ENCODE measurements at places on chromosomes 2 and 18. TPM values are rescaled to one million over a fixed set of nuclear protein-coding genes. Genes with fewer than 3 reads are reported as not detected.

DNA sequence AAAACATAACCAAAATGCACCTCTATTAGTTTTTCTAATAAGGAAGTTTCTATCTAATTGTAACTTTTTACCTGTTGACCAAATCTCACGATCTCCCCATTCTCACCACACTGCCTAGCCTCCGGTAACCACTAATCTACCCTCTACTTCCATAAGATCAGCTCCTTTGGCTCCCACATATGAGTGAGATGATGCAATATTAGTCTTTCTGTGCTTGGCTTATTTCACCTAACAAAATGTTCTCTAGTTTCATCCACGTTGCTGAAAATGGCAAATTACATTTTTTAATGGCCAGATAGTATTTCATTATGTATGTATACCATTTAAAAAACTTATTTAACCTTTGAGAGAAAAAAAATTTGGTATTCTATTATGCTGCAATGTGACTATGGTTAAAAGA, 379.0 kb upstream of the NXPH2 start:
- DNase-seq = no peak

- no peak for DNase-seq
Observed at GRCh38 chr18:34528177-34528576, 181.9 kb upstream of the DTNA start.

The KLF7 gene
- total RNA-seq = 52.6 TPM

The COL4A4 gene
- 0.41 TPM for total RNA-seq

GRCh38 chr2:150598383-150598782, 110.9 kb upstream of the RND3 start:
- DNase-seq = no peak

The ATRAID gene
- total RNA-seq = 37.5 TPM

DNA sequence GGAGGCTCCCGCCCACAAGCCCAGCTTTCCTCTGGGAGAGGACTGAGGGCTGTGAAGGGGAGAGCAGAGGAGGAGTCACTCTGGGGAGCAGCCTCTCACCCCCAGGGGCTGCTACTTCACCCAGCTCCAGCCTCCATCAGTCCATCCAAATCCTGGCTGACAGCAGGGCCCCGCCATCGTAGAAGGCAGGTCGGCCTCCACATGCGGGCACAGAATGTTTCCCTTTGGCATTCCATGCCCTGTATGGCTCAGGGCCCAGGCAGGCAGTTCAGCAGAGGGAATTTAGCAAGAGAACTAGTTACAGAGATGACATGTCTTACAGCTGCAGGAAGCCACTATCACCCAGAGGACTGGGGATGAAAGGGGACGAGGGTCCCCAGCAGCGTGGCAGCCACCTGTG, 6.4 kb upstream of the ODC1 start:
- DNase-seq = no peak

- no peak for DNase-seq
Observed at GRCh38 chr2:9152975-9153642, 53.5 kb upstream of the ASAP2 start.

GRCh38 chr2:45178854-45179253, 169.6 kb upstream of the SIX2 start:
- no peak for DNase-seq

The SPP2 gene
- not detected for total RNA-seq

DNA sequence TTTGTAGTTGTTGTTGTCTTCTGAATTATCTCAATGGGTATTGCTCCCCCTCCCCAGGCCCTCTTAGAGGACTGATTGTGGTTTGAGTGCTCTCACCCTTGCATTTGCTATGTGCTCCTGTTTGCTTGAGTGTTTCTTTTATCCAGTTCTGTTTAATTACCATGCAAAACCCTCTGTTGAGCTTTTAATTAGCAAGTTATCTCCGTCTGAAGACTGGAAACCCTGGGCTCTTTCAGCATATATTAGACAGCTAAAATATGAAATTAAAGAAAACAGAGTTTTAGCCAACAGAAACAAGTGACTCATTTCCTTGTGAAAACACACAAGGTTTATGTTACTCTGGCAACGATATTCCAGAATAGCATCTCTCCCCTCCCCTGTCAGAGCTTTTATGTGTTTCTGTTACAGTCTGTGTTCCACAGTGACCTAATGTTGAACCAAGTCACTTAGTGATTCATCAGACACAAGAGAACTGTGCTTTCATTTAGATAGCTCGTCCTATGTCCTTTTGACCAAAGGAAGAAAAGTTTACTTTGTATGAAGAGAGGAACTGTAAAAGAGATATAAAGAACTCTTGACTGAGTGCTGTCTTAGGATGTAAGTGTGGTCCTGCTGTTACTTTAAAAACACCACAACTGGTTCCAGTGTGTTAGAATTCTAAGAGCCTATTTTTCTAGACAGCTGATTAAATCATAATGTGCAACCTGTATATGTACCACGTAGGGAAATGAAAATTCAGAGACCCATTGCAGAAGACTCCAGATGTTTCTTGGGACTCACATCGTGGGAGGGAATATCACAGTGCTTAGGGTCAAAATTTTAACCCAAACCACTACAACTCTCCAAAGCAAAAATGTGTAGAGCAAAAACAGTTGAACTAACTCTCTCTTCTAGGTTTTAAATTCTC, 172.8 kb upstream of the RBMS1 start:
- DNase-seq = peak; percentile 30

The ZCCHC2 gene
- 13.5 TPM for total RNA-seq

DNA sequence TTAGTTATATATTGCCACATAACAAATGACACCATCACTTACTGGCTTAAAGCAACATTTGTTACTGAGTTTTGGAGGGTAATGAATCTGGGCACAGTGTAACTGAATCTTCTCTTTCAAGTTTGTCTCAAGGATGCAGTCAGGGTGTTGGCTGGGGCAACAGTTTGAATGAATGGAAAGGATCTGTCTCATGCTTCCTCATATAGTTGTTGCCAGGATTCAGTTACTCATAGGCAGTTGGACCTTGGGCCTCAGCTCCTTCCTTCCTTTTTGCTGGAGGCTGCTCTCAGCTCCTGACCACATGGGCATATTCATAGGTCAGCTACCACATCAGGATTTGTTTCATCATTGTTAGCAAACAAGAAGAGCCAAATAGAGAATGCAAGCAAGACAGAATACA, 466.1 kb upstream of the MC4R start:
- no peak for DNase-seq

- DNase-seq = no peak
Observed at GRCh38 chr2:126645211-126645618, 10.7 kb upstream of the GYPC start.

- no peak for DNase-seq
Observed at GRCh38 chr2:20494241-20494640, 47.4 kb downstream of the RHOB start.

The REG1B gene
- total RNA-seq = not detected

- no peak for DNase-seq
Observed at GRCh38 chr2:95760806-95761525, 169.2 kb downstream of the TRIM43 start.

The ANKRD62 gene
- total RNA-seq = not detected

DNA sequence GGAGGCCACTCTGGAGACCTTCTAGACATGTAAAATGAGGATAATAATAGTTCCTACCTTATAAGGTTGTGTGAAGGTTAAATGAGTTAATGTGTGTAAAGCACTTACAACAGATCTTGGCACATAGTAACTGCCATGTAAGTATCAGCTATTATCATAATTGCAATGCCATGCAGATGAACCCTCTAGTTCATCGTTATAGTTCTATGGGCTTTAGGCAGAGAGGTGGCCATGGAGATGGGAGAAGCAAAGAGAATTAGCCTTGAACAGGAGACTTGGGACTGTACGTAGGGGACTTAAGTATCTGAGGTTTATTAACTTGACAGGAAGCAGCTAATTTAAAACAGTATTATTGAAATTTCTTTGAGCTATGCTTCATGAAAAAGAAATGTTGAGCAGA, 151.8 kb downstream of the PIK3C3 start:
- no peak for DNase-seq

The GPAT2 gene
- 2.0 TPM for total RNA-seq

- DNase-seq = no peak
Observed at GRCh38 chr2:101255501-101255900, 2.8 kb downstream of the CNOT11 start.

DNA sequence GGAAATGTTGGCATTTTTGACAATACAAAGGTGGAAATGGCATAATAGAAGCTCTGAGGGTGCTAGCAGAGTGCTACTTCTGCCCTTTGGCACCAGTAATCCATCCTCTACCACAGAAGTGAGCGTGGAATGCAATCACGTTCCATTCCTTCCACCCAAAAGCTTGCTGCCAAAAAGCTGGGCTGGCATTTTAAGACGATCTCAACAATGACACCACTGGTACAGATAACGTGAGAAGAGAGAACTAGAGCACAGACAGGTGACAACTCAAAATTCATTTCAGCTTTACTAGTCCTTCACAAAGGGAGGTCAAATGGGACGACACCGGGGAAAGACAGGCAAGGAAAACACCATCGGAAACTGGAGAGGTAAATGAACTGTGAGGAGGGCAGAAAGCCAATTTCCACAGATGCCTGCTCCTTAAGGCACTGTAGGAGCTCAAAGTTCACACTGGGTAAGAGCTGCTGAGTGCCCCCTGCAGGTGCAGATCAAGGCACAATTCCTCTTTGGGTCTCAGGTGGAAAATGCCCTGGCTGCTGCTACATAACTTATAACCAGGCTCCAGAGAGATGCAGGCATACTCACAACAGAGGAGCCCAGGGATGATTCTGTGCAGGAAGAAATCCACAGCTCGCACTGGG, 50.7 kb upstream of the RNU4ATAC start:
- DNase-seq = no peak

GRCh38 chr2:135124924-135125886, 73.1 kb downstream of the RAB3GAP1 start:
- no peak for DNase-seq

The VSNL1 gene
- 24.5 TPM for total RNA-seq

- no peak for DNase-seq
Observed at GRCh38 chr18:6963452-6964097, 154.0 kb downstream of the LAMA1 start.

GRCh38 chr2:105134081-105134480, 96.2 kb downstream of the MRPS9 start:
- DNase-seq = no peak

DNA sequence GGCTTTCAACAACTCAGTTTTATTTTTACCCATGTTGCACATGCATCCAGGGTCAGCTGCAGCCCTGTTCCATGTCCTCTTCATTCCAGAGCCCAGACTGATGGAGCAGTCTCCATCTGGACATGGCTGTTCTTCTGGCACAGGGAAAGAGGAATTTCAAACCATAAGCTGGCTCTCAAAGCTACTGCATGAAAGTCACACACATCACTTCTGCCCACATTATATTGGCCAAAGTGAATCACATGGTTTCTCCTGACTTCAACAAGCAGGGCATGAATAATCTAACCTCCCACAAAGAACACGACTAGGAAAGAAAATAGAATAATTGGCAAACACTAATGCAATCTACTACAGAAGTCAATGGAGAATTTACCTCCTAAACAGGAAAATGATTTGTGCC, 94.2 kb downstream of the FTCDNL1 start:
- DNase-seq = no peak

GRCh38 chr2:230941202-230942180, 16.4 kb upstream of the GPR55 start:
- DNase-seq = no peak

DNA sequence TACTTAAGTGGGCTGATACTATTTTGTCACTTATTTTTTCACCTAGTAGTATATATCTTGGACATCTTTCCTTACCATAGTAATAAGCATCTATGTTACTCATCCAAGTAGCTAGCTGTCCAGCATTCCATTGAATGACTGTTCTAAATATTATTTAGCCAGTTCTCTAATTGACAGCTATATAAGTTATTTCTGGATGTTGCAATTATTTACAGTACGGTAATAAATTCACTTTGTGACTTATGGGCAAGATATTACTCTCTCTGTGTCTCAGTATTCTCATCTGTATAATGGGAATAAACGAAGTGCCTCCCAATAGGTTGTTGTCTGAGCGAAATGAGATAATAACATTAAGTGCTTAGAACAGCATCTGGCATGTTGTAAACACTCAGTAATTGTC, 46.6 kb upstream of the AGAP1 start:
- DNase-seq = no peak

DNA sequence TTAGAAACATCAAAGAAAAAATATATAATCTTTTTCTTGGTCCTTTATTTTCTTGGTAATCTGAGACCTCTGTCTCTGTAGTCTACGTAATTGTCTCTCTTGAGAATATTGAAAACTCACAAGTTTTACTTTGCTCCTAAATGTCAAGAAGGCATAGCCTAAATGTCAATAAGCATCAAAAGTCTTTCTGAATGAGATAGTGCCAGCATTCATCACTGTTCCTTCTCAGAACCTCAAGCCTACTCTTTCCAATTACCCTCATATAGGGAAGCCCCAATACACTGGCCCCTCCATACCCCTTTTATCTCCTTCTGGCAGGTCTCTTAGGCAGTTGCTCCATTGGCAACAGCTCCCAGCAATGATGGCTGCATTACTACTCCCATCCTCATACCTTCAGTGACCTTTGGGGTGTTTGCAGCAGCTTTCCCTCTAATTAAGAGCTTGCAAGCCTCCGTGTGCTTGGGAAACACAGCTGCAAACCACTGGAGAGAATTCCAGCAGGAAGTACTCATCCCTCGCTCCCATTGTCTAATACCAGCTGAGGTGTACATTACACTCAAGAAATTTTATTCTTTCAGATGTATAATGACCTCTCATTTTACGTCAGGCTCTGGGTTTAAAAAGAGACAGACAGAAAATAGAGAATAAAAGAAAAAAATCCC, 95.8 kb downstream of the KYNU start:
- DNase-seq = no peak
